ENCODE measurements at places on chromosomes 16 and 17. TPM values are rescaled to one million over a fixed set of nuclear protein-coding genes. Genes with fewer than 3 reads are reported as not detected.

- DNase-seq, result no peak
Observed at GRCh38 chr17:83176623-83177583, 97.5 kb downstream of the METRNL start.

DNA sequence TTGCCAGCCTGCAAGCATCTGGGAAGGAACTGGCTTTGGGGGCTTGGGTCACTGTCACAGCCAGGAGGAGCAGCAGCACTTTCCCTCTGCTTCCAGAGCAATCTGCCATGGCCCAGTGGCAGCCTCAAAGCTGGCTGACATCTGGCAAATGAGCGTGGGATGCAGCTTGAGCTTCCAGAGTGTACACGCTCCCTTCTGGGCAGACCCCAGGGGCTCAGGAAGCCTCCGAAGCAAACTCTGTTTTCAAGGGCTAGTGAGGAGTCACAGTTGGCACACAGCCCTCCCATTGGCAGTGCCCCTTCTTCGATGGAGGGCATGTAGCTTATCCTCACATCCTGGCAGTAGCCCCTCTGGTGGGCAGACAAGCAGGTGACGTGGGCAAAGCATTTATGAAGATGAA is 249.6 kb downstream of the ENGASE start:
- no peak for DNase-seq

ZPBP2 gene
- polyA plus RNA-seq, result 0.04 TPM

ST6GALNAC1 gene
- polyA plus RNA-seq, result 0.37 TPM

- no peak for DNase-seq
Observed at GRCh38 chr17:57560319-57560705, 184.8 kb downstream of the CCDC182 start.

DNA sequence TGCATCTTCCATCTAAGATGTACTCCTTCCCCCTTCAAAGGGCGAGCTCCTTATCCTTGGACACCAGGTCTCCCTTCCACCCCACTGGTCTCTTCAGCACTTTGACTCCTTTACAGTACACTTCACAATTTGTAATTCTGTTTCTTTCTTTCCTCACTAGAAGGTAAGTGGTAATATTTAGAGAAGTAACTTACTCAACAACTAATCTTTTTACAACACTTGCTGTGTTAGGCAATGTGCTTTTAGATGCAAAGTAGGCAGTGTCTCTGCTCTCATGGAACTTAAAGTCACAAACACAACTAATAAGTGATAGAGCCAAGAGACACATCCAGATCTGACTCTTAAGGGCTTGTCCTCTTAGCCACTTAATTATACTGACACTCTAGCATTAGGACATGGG is 6.4 kb downstream of the SIAH1 start:
- no peak for DNase-seq

DNA sequence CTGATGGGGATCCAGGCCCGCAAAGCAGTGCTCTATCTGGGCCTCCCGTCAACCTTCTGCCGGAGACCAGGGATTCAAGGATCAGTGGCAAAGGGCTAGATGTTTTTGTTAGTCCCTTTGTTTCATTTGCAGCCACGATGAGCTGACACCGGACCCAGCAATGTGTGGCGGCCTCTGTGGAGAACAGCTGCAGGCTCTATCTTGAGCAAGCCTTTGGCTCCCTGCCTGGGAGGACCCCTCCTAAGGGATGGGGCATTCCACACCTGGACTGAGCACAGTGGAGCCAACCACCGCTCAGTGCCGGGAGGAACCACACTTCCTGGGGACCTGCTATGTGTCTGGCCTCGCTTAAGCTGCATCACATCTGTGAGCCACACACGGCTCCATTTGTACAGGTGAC is 215.8 kb downstream of the RBFOX3 start:
- DNase-seq, result no peak

DNA sequence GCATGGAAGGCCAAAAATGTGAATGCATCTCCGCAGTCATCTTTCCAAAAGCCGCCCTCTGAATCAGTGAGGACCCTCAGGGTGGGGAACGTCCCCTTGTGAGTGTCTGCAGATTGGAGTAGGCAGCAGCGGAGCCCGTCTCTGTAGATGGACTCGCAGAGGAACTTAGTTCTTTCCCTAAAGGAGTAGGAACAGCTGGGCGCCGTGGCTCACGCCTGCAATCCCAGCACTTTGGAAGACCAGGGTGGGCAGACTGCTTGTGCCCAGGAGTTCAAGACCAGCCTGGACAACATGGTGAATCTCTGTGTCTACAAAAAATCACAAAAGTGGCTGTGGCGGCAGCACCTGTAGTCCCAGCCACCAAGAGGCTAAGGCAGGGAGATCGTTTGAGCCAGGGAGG is 53.7 kb downstream of the WDR45B start:
- no peak for DNase-seq

Measured in right renal pelvis (tissue), 4 donors.